Dermis blood vessel endothelial cell (primary cell): ENCODE measurements at places on chromosomes 1 and 21. TPM values are rescaled to one million over a fixed set of nuclear protein-coding genes. Genes with fewer than 3 reads are reported as not detected.

DNA sequence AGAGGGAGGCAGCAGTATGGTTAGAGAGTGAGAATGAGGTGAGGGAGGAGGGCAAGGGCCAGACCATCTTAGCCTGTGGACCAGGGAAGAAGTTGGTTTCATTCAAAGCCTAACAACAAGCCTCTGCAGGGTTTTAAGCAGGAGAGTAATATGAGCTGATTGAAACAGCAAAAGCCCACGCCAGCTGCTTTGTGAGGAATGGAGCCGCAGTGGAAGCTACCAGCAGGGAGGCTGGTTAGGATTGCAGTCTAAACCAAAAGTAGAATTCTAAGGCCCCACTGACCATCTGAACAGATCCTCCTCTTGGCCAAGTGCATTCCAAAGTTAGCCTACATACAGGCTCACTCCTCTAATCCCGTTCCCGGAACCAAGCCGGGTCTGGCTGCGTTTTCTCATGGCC, 44.8 kb downstream of the OLFML3 start:
- DNase-seq, result no peak

- no peak for DNase-seq
These were observed 662.9 kb downstream of the PLPP3 start for GRCh38 chr1:55916481-55916880.

DNA sequence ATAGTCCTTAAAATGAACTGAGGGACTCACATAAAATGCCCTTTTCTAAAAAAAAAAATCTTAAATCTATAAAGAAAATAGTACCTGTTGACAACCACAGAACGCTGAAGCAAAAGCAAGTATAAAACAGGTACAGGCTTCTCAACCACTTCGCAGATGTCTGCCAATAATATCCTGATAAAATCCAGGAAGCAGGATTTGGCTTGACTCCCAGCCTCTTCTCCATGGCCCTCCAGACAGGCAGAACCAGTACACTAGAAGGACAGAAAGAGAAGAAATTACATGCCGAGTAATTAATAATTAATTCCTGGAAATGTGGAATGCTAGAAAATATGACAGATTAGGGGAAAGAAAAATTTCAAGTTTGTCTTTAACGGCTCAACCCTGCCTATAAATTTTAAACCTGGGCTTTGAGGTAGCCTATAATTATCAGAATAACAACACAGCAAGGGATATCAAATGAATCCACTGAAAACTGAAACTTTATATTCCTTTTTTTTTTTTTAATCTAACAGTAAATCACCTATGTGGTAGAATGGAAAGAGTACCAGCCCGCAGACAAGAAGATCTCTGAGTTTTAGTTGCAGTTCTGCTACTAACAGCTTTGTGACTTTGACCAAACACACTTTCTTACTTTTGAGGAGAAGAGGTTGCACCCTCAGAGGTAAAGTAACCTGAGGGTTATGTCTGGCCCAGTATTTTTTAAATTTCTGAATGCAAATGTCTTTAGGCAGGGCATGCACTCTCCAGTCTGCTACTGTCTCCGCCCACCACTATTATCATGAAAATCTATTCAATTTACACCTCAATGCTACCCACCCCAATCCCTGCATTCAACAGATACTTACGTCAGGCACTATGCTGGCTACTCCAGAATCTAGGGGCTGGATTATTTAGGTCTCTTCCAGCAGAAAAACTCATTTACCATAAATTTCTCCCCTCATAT, 2.7 kb downstream of the KIAA0319L start:
- peak; percentile 65 for DNase-seq

The KIF26B gene
- total RNA-seq, result 1.0 and 1.5 TPM in 2 replicates
